ENCODE measurements at places on chromosomes 7 and 10. TPM values are rescaled to one million over a fixed set of nuclear protein-coding genes. Genes with fewer than 3 reads are reported as not detected.

CLDN3 gene
- 51.3 TPM for total RNA-seq

NSMCE4A gene
- 22.0 TPM for total RNA-seq

NPC1L1 gene
- total RNA-seq, result 0.92 TPM

PHTF2 gene
- total RNA-seq, result 3.3 TPM

CYP26C1 gene
- total RNA-seq, result 0.09 TPM

HTR5A gene
- not detected for total RNA-seq

HGF gene
- total RNA-seq, result 0.63 TPM

C7orf33 gene
- not detected for total RNA-seq

SGMS1 gene
- 21.6 TPM for total RNA-seq

EXOSC1 gene
- total RNA-seq, result 13.0 TPM

CDK5 gene
- total RNA-seq, result 5.2 TPM

TRIL gene
- 0.83 TPM for total RNA-seq

ABCB4 gene
- total RNA-seq, result 0.12 TPM

ANLN gene
- 0.31 TPM for total RNA-seq

BBIP1 gene
- total RNA-seq, result 12.4 TPM

ADAMTS14 gene
- 0.09 TPM for total RNA-seq

NEUROG3 gene
- 0.20 TPM for total RNA-seq

SPDYE11 gene
- not detected for total RNA-seq

FFAR4 gene
- total RNA-seq, result 0.57 TPM

ATRNL1 gene
- total RNA-seq, result 4.3 TPM

CUZD1 gene
- total RNA-seq, result 3,085 TPM

SPOCK2 gene
- 1.1 TPM for total RNA-seq

PYROXD2 gene
- total RNA-seq, result 1.8 TPM

PLEKHS1 gene
- total RNA-seq, result 16.2 TPM

VIPR2 gene
- 13.7 TPM for total RNA-seq

MLXIPL gene
- total RNA-seq, result 13.9 TPM

TMEM196 gene
- total RNA-seq, result 0.62 TPM

PHKG1 gene
- 0.16 TPM for total RNA-seq

H2BK1 gene
- total RNA-seq, result not detected

RARRES2 gene
- 192 TPM for total RNA-seq

CXCL12 gene
- total RNA-seq, result 131 TPM

ZNF716 gene
- total RNA-seq, result not detected

POLR3A gene
- total RNA-seq, result 6.7 TPM

ANXA8 gene
- 0.15 TPM for total RNA-seq

AHR gene
- total RNA-seq, result 9.5 TPM

SPACDR gene
- not detected for total RNA-seq

DMTF1 gene
- 54.2 TPM for total RNA-seq

FOXI2 gene
- not detected for total RNA-seq

STEAP1 gene
- total RNA-seq, result 8.3 TPM

GPNMB gene
- 1.9 TPM for total RNA-seq

WDFY4 gene
- 0.88 TPM for total RNA-seq

BEND7 gene
- 11.8 TPM for total RNA-seq

SPDYE6 gene
- not detected for total RNA-seq

TLX1 gene
- total RNA-seq, result not detected

UCN3 gene
- 0.66 TPM for total RNA-seq

SLC26A3 gene
- not detected for total RNA-seq

C10orf53 gene
- not detected for total RNA-seq

ADCYAP1R1 gene
- total RNA-seq, result 1.2 TPM

OPN4 gene
- total RNA-seq, result not detected

FAM170B gene
- total RNA-seq, result not detected

Data from pancreas (tissue), 10 donors.